ENCODE measurements at places on chromosomes 13 and 19.

- DNase-seq, result no peak
Observed at GRCh38 chr19:54106716-54107115, 4.1 kb downstream of the NDUFA3 start.

GRCh38 chr13:100714478-100714877 is 39.9 kb upstream of the TMTC4 start:
- no peak for DNase-seq

- DNase-seq, result no peak
Observed at GRCh38 chr13:41590643-41591042, 133.3 kb downstream of the RGCC start.

DNA sequence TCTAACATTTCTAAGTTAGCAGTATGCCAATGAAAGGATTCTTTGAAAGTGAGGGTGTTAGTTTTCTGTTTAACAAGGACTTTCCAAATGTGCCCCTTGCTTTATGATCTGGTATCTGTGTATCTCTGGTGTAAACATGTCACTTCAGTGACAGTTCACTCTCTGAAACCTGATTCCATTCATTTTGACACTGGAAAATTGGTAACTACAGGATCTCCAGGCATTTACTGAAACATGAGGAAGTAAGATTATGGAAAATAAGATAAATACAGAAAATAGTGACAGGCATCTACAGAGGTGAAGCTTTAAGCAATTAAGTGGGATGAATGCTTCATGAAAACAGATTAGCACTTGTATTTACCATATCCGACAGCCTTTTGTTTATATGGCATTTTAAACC is 101.6 kb upstream of the MYO16 start:
- DNase-seq, result no peak

DNA sequence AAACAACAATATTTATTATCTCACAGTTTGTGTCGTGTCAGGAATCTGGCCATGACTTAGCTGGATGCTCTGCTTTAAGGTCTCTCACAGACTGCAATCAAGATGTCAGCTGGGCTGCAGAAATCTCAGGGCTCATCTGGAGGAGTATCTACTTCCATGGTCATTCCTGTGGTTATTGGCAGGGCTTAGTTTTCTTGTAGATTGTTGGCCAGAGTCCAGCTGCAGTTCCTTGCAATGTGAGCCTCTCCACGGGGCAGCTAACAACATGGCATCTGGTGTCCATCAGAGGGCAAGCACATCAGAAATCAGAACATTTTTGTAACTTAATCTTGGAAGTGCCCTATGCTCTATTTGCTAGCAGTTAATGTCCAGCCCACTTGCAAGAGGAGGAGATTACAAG is 45.7 kb upstream of the TDRD3 start:
- DNase-seq, result peak; percentile 35
